ENCODE measurements at places on chromosomes 7 and 10.

DNA sequence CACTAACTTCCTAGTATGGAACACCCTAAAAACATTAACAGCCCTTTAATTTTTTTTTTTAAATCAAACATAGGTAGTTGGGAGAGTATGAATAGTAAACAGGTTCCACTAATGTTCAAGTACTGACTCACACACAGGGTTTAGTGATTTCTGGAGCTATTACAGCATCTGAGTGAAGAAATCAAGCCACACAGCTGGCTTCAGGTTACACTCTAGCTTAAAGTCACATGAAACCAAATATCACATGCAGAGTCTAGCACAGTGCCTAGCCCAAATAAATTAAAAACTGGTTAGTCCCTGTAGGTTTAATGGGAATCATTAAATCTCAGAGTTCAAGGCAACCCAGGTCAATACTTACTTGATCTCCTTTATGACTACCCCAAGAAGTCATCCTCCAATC, 11.6 kb downstream of the PANK1 start:
- DNase-seq = no peak

GRCh38 chr7:29359482-29360093, 165.0 kb downstream of the CHN2 start:
- DNase-seq = no peak

- no peak for DNase-seq
Observed at GRCh38 chr10:3499120-3499519, 285.9 kb downstream of the KLF6 start.

DNA sequence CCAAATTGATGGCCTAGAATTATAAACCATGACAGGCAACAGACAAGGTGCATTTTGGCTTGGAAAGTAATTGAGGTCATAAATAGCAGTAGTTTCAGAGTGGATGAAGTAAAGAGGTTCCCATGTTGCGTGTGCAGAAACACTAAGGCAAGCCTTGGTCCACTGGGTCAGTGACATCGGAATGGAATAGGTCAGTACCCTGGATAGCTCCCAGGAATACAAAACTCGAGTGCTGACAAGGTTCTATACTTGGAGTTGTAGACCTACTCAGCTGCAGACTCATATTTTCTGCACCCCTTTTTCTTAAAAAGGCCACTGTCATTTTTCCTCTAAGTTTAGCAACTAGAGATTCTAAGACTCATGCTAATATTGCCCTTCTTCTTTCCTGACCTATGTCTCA, 132.8 kb downstream of the DYNC1I1 start:
- no peak for DNase-seq

GRCh38 chr7:155644971-155645509, 579 bp downstream of the RBM33 start:
- peak; percentile 8 for DNase-seq

GRCh38 chr10:113139699-113140098, 189.7 kb downstream of the TCF7L2 start:
- no peak for DNase-seq

DNA sequence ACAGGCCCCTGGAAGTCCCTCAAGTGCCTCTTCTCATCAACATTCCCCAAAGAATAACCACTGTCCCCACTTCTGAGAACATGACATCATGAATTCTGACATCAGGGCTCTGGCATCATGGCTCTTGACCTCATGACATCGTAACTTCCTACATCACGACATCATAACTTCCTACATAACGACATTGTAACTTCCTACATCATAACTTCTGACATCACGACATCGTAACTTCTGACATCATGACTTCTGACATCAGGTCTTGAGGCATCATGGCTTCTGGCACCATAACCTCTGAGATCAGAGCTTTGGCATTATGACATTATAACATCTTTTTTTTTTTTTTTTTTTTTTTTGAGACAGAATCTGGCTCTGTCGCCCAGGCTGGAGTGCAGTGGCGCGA, 66.7 kb upstream of the FAM20C start:
- DNase-seq = no peak

GRCh38 chr7:130998993-130999602, 265.1 kb upstream of the KLF14 start:
- no peak for DNase-seq

- no peak for DNase-seq
Observed at GRCh38 chr7:69599286-69599954, 1.1 kb downstream of the AUTS2 start.

DNA sequence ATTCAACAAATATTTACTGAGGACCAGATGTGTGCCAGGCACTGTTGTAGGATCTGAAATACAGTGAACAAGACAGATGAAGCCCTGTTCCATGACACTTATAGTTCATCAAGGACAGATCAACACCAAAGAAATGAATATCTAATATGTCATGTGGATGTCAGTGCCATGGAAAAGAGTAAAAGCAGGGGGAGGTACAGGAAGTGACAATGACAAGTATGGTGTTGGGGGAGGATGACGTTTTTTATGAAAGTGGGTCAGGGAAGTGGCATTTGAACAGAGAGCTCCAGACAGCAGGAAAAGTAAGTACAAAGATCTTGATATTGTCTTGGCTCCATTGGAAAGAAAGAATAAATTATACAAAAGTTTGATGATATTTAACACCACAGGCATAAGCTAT, 7.0 kb upstream of the SFMBT2 start:
- DNase-seq = no peak

DNA sequence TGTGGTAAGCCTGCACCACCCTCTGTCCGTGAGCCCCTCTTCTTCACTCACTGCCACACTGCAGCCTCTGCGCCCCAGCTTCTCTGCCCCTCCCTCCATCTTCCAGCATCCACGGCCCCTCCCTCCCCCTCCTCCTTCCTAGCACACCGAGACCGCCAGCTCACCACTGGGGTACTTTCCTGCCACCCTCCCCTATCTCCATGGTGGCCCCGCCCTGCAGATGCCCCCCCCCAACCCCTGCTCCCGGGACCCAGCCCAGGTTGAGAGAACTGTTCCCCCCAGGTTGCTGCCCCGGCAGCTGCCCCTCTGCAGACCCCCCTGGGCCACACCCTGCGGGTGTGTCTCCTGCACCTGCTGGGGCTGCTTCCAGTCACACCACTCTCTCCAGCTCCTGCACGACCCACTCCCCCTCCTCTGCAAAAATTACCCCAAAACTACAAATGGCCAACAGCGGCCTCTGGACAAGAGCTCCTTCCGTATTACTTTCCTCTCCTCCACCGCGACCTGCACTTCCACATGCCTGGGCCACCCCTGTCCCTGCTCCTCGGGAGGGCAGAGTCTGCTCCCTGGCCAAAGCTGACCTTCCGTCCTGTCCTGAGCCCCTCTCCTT, 209.2 kb upstream of the PPP2R2D start:
- no peak for DNase-seq

- DNase-seq = no peak
Observed at GRCh38 chr10:9097206-9097990, 1042.9 kb downstream of the GATA3 start.

DNA sequence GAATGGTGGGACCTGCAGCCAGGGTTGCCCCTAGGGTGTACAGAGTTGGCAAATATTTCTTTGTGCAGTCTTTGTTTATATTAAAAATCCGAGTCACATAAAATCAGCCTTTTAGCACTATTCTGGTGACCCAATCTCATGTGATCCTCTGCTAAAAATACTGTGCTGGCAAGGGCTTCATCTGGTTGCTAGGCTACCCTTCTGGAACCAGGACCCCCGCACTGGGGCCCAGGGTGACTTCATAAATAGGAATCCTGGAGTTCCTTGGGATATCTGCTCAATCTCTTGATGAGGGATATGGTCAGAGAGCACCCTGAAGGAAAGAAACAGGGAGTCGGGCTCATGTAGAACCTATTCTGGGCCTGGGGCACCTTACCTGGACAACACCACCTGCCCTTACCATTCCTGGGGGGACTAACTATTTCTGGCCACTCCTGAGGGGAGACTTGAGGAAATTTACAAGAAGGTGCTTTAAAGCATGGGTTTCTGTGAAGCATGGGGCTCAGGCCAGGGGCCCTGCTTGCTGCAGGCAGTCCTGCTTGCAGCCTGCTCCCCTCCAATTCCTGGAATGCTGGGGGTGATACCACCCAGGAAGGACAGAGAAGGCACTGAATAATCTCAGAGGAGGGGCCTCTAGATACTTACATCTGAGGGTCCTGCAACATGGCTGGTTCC, 44.7 kb downstream of the SH2D4B start:
- no peak for DNase-seq

DNA sequence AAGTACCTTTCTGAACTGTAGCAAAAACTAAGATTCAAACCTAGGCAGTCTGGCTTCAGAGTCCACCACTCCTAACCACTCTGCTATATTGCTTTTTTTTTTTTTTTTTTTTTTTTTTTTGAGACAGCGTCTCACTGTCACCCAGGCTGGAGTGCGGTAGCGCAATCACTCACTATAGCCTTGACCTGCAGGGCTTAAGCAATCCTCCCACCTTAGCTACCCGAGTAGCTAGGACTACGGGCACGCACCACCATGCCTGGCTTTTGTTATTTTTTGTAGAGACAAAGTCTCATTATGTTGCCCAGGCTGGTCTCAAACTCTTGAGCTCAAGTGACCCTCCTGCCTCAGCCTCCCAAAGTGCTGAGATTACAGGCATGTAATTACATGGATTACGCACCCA, 10.1 kb upstream of the SLF2 start:
- no peak for DNase-seq

DNA sequence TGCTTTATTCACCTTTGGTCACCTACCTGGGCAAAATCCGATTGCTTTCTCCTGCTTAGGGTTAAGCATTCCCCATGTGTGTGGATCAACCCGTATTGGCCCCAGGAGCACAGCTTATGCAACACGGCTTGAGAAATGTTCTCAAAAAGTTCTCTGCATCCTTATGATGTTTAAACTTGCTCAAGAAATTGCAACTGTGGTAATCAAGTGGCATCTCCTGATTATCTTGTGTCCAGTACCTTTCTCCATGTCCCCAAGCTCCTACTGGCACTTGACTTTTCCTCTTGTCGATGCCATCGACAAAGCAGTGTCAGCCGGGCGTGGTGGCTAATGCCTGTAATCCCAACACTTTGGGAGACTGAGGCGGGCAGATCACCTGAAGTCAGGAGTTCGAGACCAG, 4.7 kb upstream of the PKD2L1 start:
- no peak for DNase-seq

GRCh38 chr10:108393089-108393488, 1228.6 kb upstream of the SORCS1 start:
- no peak for DNase-seq

DNA sequence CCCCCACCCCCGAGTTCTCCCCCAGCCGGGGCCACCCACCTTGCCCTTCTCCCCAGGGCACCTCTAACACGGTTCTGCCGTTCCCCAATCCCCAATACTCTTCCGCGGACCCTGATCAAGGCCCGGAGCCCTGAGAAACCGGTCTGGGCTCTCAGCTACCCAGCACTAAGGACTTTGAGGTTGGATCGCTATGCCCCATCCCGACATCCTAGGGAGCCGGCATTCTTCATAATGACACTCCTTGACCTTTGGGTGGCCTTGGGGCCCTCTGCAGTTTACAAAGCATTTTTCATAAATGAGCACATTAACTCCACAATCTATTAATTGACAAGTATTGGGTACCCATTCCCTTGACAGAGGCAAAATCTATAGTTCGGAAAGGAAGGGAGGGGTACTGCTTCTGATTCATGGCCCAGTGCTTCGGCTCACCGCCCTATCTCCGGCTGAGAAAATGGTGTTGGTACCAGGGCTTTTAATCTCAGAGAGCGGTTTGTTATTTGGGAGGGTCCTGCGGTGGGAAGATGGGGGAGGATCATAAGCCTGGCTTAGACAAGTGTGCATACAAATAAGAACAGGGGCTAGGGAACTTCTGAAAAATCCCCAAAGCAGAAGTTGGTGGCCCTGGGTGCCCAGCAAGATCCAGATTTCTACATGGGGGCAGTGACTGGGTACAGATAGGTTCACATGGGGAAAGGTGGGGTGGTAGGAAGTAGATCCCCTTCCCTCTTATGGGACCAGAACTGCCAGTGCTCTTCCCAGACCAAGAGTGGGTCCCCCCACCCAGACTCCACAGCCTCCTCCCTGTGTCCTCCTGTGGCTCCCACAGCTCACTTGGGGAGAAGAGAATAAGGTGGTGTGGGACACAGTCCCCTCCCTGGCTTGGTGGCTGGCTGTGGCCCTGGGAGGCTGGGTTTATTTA, 3.2 kb downstream of the IMPDH1 start:
- no peak for DNase-seq

- DNase-seq = no peak
Observed at GRCh38 chr10:17249820-17250219, 21.8 kb downstream of the VIM start.
